CD4-positive, alpha-beta T cell treated with Interleukin-15 for 1 hour (primary cell): ENCODE measurements at places on chromosomes 7 and 10.

GRCh38 chr7:48144291-48144768 is 26.9 kb upstream of the ABCA13 start:
- no peak for DNase-seq

DNA sequence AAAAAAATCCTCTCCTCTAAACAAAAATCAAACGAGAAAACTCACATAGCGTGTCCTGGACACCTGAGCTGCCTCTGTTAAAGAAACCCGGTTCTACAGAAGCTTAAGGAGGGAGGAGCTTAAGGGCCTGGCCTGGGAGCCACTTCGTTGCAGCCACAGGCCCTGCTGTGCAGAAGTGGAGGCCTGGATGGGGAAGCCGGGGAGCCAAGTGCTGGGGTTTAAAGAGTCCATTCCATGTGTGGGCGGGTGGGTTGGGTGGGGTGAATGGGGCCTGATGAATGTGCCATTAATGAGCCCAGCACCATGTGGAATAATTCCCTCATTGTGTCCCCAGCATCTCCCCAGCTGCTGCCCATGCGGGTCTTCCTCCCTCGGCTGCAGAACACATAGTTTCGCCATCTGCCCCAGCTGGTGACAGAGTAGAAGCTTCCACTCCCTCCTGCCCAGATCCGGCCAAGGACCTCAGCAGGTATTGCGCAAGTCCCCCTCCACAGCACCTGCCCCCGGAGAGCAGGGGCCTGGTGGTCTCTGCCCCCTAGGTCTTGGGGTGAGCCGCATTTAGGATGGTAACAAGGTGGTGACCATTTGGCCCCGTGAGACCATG is 127.8 kb upstream of the BTBD16 start:
- DNase-seq: no peak

DNA sequence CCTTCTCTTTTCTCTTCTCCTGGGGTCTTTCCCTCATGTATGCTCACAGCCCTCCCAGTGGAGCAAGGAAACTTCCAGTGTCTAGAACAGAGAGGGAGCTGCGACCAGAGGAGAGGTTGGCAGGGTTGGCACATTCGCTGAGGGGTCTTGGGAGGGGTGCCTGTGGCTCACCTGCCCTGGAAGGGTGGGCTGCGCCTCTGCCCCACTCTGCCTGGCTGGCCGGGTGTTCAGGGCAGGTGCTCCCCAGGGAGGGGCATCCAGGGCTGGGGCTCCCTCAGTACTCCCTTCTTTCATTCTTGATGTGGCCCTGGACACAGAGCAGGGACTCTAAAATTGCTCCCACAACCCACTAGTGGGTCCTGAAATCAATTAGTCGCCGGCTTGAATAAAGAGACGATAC is 16.9 kb downstream of the SHH start:
- no peak for DNase-seq

DNA sequence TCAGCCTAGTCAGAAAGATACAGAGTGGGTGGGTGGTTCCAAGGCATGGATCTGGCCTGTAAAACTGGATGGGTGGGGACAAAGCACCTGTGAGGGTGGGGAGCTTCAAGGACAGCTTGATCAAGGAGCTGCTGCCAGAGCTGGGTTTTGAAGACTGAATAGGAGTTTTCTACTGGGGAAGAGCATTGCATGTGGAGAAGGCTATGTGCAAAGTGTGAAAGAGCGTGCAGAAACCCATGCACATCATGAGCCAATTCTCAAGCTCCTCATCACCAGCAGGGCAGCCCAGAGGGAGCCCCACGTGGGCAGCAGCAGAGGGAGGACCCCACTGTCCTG is 58.6 kb downstream of the PDGFA start:
- no peak for DNase-seq

DNA sequence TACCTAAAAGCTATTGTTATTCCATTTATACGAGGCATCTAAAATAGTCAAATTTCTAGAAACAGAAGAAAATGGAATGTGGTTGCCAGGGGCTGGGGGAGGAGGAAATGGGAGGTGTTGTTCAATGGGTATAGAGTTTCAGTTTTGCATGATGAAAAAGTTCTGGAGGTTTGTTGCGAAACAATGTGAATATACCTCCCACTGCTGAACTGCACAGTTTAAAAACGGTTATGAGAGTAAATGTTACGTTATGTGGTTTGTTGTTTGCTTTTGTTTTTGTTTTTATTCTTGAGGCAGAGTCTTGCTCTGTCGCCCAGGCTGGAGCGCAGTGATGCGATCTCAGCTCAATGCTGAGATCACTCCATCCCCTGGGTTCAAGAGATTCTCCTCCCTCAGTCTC is 64.9 kb upstream of the NRBF2 start:
- no peak for DNase-seq

DNA sequence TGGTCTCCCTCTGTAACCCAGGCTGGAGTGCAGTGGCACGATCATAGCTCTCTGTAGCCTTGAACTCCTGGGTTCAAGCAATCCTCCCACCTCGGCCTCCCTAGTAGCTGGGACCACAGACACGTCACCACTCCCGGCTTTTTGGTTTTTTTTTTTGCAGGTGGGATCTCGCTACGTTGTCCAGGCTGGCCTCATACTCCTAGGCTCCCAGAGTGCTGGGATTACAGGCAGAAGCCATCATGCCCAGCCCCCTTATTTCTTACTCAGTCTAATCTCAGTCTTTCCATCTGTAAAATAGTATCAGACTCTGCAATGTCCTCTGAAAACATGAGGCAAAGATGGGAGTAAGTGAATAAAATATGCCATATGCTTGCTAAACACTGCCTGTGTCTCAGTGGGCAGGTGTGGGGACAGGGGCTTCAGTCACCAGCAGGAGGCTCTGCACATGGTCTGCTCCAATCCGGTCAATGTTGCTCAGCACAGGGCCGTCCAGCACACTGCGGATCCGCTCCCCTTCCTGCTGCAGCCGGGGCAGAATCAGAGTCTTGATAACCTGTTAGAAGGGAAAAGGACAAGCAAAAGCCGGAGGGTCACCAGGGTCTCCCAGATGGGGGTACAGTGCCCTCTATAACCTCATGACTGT is 8.2 kb downstream of the AP4M1 start:
- no peak for DNase-seq

DNA sequence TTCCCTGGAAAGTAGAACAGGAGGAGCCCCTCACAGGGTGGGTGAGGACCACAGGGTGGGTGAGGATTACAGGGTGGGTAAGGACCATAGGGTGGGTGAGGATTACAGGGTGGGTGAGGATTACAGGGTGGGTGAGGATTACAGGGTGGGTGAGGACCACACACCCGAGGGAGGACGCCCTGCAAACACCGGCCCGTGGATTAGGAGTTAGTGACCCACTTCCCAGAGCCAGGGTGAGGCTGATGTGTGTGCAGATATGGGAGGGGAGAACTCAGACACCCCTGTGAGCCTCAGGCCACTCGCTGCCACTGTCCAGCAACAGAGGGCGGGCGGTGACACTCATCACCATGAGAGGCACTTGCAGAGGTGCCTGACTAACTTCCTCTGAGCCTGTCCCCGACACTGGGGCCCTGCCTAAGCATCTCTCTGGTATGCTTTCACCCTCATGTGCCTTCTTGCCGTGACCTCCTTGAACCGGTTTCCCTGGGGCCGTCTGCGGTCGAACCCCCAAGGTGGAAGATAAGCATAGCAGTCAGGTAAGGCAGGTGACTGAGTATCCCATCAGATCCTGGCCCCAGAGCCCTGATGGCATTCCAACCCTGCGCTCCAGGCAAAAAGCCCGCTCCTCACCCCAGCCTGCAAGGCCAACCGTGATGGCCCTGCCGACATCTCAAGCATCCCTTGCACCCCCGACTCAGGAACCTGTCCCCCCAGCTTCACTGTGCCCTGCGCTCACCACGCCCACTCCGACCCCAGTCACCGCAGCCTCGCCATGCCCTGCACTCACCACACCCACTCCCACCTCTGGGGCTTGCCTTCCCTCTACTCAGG is 74.1 kb downstream of the FAM53B start:
- DNase-seq: no peak

DNA sequence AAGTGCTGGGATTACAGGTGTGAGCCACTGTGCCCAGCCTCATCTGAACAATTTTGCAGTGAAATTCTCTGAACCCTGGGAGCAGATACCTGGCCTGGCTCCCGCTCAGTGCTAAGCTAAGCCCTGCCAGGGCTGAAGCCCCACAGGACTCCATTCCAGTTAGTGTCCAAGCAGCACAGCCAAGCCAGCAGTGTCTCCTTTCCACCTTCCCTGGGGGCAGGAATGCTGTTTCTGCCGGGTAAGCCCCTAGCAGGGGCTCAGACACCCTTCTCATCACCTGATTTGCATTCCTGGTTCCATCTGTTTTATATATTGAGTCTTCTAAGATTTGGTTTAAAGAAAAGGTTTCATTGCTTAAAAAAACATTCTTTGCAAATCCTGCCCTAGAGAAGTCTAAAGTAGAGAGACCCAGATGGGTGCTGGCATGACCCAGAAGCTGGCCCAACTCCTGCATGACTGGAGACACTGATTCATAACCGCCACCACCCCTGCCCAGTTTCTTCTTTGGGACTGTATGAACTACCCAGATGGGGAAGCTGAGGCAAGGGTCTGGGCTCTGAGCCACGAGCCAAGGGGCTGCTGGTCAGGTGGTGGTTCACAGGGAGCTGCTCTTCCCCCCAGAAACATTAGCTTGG is 14.0 kb downstream of the SLC13A4 start:
- DNase-seq: no peak

DNA sequence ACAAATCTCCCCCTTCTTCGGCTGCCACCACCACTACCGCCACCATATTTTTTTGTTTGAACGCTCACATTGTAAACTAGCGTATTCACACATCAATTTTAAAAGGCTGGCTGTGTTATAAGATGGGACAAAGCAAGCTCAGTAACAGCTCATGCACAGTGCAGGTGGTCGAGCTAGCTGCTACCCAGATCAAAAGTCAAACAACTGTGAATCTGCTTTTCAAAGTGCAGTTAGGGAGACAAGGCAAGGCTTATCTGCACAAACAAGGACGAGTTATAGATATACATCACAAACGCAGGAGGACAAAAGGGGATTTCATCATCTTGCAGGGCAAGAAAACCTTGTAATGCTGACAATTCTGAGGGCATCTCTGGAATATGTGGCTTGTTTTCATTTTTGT is 231.6 kb downstream of the VTI1A start:
- no peak for DNase-seq

GRCh38 chr10:100307684-100308083 is 21.2 kb upstream of the BLOC1S2 start:
- DNase-seq: no peak

GRCh38 chr10:21524526-21525366 is 736 bp downstream of the SKIDA1 start:
- no peak for DNase-seq

DNA sequence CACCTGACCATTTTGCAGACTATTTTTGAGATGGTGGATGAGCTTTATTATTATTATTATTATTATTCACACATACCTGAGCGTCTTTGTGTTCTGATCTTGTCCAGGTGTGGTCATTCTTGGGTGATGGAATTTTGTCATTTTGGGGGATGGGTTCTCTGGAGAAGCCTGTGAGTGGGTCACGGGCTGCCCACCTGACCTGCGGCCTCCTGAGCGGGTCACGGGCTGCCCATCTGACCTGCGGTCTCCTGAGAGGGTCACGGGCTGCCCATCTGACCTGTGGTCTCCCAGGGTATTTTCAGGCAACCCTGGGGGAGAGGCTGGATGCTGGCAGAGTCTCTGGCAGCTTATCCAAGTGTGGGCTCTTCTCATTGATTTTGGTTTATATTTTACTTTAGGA is 7.3 kb downstream of the SCART1 start:
- DNase-seq: no peak

DNA sequence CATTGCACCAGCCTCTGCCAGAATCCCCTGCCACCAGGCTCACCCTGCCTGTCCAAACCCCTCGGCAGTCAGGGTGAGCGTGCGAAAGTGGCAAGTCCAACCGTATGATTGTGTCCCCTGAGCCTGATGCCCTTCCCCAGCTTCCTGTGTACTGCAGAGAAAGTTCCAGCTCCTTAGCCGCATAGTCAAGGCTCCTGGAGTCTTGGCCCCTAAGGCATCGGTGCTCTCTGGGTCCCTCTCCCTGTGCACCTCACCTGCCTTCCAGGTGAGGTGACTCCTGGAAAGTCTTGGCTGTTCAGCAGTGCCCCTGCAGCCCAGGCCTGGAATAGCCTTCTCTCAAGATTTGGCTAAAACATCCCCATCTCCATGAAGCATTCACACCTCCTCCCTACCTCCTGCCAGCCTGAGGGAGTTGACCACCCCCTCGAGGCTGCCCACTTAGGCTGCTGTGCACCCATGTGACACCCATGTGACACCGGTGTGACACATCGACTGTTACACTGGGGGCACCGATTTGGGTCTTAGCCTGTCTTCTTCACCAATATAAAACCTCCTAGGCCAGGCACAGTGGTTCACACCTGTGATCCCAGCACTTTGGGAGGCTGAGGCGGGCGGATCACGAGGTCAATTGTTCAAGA is 56.1 kb upstream of the ELN start:
- no peak for DNase-seq

- DNase-seq: no peak
Measured at GRCh38 chr7:31249671-31250070, 90.9 kb downstream of the NEUROD6 start.

- DNase-seq: no peak
Measured at GRCh38 chr7:138032770-138033169, 30.9 kb upstream of the CREB3L2 start.
